ENCODE measurements at places on chromosomes 16 and 17.
A peak's percentile ranks its signal among the peaks of the same experiment; 100 is the strongest.

DNA sequence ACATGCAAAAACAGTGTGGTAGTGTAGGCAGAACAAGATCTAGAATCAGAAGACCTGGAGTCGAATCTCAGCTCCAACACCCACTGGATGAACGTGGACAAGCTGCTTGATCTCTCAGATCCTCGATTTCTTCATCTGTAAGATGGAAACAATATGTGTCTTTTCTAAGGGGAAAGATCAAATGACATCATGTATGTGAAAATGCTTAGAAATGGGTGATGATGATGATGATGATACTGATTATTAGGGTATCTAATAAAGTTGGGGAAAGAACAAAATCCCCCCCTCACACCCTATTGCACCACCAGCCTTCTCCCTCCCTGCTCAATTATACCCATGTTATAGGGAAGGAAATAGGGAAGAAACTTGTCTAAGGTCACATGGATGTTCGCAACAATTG is 10.9 kb downstream of the DYNLL2 start:
- DNase-seq = no peak

GRCh38 chr17:78725448-78726021 is 56.5 kb downstream of the CYTH1 start:
- no peak for DNase-seq

DNA sequence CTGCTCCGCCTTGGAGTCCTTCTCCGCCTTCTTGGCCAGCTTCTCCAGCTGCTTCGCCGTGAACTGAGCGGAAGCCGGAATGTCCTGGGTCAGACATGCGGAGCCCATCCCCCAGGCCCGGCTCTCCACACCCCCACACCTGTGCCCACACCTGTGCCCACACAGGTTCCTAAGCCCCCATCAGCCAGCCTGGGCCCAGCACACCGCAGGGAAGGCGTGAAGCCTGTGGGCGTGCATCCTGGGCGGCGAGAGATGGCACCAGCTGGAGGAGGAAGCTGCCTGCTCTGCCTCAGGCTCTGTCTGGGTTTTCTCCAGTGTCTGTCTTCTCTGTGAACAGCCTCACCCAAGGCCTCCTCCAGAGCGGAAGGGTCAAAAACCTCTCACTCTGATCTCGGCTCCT is 5.9 kb downstream of the CHMP1A start:
- no peak for DNase-seq

DNA sequence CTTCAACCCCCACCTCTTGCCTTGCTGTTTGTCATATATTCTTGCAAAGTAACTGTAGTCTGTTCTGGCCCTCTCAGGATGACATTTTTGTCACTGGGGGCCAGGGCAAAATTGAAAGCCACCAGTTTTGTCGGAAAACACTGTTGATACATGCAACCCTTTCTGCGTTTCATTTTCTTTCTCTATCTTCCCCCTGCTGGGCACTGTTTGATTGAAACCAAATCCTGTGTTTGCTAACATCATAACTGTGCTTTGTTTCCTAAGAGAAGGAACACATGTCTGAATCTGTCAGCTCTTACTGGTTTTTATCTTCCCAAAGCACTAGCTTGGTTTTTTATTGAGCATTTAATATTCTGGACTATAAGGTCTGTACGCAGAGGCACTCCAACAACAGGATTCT is 11.7 kb upstream of the CPPED1 start:
- DNase-seq = no peak

- no peak for DNase-seq
These were observed 791 bp downstream of the MCRIP2 start for GRCh38 chr16:642189-643049.

DNA sequence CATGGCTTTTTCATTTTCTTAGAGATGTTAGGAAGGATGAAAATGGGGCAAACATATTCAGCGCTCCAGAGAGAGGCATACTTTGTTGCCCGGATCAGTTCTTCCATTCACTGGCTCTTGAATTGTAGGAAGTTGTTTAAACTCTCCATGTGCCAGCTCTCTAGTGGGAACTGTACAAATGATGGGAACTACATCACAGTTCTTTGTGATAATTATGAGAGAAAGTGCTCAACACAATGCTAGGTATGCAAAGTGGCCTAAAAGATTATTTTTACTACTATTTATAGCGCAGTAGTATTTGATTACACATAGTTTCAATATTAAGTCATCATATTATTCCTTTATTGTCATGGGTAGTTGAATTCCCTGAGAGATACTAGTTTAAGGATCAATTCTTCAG is 268.5 kb downstream of the RBFOX1 start:
- no peak for DNase-seq

- no peak for DNase-seq
These were observed 85.9 kb upstream of the FOXF1 start for GRCh38 chr16:86424398-86424797.

DNA sequence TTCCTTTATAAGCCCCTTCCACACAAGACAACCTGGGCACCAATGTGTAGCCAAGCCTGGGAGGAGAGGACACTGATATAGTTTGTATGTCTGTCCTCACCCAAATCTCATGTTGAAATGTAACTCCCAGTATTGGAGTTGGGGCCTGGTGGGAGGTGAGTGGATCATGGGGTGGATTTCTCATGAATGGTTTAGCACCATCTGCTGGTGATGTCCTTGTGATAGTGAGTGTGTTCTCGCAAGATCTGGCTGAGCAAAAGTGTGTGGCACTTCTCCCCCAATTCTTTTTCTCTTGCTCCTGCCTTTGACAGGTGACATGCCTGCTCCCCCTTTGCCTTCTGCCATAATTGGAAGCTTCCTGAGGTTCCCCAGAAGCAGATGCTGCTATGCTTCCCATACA is 135.8 kb downstream of the USP31 start:
- DNase-seq = no peak

GRCh38 chr17:19645734-19646201 is 2.8 kb upstream of the ALDH3A2 start:
- DNase-seq = peak; percentile 87

DNA sequence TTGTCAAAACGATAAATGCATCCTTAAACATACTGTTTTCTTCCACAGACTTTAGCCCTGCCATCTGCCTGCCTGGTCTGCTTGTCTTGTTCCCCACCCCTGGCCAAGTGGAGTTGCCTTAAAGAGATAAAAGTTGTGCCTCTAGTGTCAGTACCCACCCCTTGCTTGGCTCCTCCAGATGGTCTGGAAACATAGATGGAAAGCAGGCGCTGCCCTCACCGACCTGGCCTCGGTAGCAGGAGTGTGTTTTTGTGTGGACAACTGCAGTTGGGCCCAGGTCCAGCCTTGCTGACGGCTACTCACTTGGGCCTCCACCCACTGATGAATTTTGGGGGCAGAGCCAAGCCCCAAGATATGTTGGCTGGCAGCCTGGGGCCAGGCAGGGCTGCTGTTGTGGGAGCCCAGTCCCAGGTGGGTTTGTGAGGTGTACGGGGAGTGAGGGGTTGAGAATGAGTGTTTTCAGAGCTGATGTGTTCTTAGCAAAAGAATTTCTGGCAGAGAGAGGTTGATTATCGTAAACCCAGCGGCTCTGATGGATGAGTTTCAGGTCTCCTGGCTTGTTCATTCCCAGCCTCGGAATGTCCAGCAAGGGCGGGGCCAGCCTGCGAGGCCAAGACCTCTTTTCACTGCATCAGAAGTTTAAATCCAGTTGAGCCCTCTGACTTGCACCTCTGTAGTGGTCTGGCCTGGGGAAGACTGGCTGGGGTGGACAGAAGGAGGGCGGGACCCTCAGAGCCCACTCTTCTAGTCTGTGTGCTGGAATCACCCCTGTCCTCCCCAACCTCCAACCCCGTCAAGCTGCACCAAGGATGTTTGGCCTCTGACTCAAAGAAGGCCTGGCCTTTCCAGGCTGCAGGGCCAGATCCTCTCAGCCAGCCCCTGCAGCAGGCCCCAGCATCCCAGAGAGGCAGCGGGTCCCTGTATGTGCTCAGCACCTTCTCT is 179.7 kb downstream of the RAB11FIP4 start:
- no peak for DNase-seq

DNA sequence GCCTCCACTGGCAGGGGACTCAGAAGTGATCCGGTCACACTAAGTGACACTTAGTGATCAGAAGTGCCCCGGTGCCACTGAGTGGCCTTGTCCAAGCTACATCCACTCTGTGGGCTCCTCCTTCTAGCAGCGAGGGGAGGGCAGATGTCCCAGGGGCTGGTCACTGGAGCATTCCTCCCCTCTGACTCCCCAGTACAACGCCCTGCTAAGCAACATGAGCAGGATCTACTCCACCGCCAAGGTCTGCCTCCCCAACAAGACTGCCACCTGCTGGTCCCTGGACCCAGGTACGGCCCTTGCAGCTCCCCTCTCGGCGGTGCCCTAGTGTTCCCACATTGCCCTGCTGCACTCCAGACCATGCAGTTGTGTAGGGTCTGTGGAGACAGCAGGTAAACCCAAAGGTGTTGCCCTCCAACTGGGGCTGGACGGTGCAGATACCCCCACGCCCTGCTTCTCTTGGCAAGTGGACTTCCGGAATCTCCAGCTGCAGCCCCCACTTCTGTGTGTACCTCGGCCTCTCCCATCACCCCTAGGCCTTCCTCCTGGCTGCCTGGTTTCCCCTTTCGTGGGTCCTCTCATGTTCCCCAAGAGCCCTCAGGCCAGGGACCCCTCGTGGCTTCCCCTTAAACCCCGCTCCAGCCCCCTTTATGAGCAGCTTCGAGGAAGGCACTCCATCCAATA is 2.1 kb downstream of the ACE start:
- peak; percentile 96 for DNase-seq

- no peak for DNase-seq
These were observed 154.0 kb upstream of the HSBP1 start for GRCh38 chr16:83653785-83654184.

GRCh38 chr16:17571499-17572093 is 100.8 kb upstream of the XYLT1 start:
- no peak for DNase-seq

- DNase-seq = peak; percentile 91
These were observed at the start of gene E2F4 for GRCh38 chr16:67191995-67192681. Gene E2F4 (plus strand): TSS chr16:67192155. CDS start chr16:67192228, 73 bp downstream.

DNA sequence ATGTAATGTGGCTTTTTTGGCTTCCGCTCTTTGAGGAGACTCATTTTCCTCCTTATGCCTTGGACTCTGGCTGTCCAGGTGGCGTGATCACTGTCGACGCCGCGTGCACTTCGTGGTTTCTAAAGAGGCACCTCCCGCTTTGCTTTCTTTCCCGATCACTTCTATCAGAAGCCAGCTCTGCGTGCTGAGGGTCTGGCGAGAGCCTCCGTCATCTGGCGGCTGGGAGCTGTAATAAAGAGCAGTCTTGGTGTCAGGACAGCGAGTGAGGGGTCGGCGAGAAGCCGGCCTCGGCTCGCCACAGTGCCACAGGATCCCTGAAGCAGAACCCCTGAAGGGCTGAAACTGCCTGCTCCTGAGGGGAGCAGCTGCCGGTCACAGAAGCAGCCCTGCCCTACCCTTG is 7.4 kb downstream of the ZNF750 start:
- no peak for DNase-seq

DNA sequence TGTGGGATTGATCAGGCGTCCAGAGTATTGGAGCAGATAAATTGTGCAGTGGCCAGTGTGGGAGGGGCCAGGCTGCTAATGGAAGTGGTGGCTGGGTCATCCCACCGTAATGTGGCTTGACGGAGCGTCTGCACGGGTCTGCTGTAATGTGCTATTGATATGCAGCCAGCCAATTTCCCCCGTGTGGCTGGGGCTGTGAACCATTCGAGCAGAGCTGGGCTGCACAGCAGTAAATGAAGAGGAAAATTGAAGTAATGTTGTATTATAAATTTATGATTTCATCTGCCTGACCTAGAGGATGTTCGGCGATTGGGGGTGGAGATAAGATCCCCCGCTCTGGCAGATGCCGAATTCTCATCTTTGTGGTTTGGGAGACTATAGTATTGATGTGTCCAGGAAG is 121.5 kb downstream of the CCDC182 start:
- no peak for DNase-seq

DNA sequence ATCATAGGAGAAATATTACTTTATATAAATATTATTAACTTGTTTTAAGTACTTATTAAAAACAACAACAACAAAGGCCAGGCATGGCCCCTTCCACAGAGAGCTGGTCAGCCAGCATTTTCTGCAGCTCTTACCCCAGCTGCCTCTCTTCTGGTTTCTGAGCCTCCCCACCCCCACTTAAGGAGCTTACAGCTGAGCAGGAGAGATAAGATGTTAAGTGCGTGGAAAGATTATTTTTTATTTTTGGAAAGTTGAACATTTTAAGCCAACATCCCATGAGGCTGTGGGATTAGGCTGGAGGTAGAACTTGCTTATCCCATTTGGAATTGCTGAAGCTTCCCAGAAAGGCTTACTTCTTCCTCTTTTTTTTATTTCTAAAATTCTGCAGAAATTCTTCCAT is 401.2 kb downstream of the SEC14L1 start:
- no peak for DNase-seq

- DNase-seq = no peak
These were observed 199.3 kb downstream of the CDH8 start for GRCh38 chr16:61836804-61837393.

DNA sequence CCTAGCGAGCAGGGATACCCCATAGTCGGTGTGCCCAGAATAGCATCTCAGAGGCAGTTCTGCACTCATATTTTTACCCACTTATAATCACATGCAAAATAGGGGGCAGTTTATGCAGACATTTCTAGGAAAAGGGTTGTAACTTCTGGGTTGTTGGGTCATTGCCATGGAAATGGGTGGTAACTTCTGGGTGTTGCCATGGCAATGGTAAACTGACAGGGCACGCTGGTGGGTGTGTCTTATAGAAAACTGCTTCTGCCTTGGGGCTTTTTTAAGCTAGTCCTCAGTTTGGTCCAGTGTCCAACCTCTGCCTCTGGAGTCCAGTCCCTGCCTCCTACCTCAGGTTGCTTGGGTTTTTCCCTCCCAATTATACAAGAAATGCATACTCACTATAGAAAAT is 7.4 kb upstream of the SPAG9 start:
- peak; percentile 39 for DNase-seq

GRCh38 chr16:23960081-23960885 is 124.5 kb downstream of the PRKCB start:
- DNase-seq = no peak

GRCh38 chr17:31112001-31112661 is 17.4 kb downstream of the NF1 start:
- DNase-seq = no peak

GRCh38 chr17:66702106-66702936 is 132.6 kb upstream of the CACNG5 start:
- no peak for DNase-seq

DNA sequence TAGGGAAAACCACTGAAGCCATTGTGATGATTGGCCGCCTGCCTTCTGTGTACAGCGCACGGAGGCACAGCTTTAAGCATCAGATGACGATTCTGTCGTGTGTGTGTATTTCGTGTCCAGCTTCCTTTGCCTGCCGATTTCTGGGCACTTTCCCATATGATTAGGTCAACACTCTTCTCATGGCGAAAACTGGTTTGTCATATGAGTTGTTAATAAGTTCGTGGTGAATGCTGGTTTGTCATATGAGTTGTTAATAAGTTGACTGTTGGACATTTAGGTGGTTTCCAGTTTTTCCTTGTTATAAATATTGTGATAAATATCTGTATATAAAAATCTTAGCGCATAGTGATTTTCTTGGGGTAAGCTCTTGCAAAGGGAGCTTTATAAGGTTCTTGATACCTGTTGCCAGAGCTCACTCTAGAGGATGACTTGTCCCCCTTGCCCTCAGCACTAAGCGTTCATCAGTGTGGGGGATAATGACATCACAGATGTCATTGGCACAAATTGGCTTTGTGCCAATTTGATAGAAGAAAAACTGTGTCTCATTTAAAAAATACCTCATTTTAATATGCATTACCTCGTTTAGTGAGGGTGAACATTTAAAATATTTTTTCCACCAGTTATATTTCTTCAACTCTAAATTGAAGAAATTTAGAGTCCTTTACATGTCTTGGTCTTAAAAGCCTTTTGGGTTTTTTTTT is 40.0 kb downstream of the PGS1 start:
- DNase-seq = no peak
